Activated CD4-positive, alpha-beta T cell treated with anti-CD3 and anti-CD28 coated beads, Interleukin-2, amount 50 U/mL, for 16 hours (primary cell): ENCODE measurements at places on chromosomes 5 and 9.

- peak; percentile 54 for DNase-seq
These were observed 97.1 kb upstream of the IFNE start for GRCh38 chr9:21579247-21579671.

GRCh38 chr9:37954581-37954981 is 50.7 kb upstream of the SLC25A51 start:
- DNase-seq: peak; percentile 65

DNA sequence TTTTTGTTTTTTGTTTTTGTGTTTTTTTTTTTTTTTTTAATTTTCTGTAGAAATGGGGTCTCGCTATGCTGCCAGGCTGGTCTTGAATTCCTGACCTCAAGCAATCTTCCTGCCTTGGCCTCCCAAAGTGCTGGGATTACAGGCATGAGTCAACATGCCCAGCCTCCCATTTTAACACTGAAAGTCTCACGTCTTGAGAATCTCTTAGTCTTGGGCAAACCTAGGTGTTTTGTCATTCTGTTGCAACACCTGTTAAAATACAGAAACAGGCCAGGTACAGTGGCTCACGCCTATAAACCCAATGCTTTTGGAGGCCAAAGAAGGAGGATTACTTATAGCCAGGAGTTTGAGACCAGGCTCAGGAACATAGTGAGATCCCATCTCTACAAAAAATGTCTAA is 599.0 kb downstream of the TLR4 start:
- no peak for DNase-seq

DNA sequence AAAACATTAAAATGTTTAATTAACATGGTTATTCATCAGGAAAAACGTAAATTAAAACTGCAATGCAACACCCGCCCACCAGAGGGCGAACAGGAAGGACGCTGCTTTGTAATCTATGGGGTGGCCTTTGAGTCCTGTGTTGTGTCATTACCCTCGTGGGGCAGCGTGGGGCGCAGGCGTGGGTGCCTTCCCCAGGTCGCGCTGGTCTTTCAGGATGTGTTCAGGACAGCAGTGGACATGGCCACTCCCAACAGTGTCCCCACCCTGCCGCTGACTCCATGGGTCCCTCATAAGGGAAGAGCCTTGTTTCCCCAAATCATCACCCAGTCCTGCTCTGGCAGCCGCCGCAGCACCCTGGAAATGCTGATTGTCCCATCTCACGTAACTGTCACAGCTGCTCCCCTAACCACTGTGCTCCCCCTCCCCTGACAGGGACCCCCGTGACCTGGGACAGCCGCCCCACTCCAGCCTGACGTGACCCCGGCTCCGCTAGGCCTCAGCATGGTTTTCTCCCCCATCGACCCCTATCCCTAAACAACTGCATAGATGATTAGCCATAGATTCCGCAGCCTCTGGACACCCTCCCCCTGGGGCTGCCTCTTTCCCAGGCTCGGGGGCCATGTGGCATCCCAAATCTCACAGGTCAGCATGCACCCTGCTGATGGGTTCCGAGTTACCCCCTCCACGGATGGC is 36.4 kb downstream of the GLT6D1 start:
- DNase-seq: peak; percentile 59

DNA sequence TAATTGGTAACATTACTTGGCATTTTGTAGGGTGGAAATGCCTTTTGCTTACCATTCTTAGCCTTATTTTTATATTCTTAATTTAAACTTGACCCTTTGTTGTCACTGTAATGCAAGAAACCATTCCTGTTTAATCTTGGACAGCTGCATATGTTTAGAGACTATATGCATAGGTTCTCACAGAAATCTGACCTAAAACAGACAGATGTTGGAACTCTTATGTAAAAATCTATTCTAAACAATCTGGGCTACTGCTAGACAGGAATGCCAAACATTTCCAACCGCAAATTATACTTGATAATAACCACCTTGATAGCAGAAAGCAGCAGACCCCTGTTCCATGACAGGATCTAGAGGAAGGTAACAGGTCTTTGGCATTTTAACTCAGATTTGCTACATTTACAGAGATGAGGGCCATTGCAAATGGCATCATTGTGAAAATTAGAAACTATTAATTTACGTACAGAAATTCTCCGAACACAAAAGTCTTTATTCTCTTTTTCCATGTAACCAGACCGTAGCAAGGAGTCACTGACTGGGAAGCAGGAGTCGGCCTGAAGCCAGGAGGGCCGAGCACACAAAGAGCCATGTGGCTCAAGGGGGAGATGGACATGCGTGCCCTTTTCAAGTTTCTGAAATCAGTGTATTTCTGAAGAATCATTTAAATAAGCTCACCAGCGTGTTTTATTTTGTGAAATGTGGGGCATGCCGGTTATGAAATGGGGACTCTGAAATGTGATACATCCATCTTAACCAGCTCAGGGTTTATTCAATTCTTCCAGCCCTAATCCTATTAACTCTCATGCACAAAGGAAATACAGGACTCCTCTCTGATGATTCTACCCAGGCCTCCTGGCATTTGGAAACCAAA is 139.3 kb downstream of the AOPEP start:
- DNase-seq: no peak

DNA sequence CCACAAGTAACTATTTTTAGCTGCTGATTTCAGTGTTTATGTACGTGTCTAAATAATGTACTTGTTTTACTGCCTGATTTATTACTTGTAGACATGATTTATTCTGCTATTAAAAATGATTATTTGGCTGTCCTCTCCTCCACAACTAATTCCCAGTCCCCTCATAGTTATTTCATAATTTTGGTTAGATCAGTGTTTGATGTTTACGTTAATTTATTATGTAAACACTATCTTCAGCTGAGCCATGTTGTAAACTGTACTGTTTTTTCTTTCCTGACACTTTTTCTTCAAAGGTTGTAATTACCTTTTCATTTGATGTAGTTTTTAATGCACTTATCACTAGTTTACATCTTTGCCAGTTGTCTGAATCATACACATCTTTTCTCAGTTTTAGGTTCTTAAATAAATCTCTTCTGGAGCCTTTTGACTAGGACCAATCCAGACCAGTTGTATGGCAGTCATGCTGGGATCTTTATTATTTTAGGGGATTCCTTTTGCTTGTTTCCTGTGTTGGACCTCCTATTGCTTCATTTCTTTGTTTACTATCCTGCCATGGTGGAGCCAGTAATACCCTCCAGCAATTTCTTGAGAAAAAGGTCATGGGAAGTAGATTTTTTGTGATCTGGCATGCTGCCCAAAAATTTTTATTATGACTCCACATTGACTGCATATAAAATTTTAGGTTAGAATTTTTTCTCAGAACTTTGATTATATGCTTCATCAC is 16.1 kb downstream of the AP3S1 start:
- DNase-seq: no peak

DNA sequence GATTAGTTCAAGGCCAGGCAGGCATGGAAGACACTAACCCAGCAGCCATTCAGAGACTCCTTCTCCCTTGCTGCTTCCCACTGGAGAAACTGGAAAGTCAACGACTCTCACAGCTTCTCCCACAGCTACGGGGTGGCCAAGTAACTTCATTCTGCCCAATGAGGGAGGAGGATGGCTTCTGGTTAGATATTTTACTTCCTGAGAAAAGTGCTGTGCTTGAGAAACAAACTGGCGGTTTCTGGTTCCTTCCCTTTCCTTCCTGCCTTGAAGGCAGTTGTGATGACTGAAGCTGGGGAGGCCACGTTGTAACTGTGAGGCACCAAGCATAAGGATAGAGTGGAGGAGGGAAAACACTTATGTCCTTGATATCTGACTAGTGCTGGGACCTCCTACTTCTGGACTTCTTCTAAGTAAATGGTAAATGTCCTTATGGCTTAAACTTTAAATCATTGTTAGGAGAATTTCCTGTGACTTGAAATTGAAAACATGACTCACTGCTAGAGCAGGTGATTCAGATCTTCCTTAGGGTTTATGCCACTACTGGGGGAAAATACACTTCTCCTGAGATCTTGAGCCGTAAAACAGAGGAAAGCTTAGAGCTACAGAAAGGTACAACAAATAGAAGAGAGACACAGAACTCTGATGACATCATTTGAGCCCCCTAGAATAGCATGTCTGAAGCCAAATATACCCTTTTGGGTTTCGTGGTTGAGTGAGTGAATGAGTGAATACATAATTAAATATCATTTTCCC is 3.1 kb upstream of the GNPDA1 start:
- peak; percentile 87 for DNase-seq

DNA sequence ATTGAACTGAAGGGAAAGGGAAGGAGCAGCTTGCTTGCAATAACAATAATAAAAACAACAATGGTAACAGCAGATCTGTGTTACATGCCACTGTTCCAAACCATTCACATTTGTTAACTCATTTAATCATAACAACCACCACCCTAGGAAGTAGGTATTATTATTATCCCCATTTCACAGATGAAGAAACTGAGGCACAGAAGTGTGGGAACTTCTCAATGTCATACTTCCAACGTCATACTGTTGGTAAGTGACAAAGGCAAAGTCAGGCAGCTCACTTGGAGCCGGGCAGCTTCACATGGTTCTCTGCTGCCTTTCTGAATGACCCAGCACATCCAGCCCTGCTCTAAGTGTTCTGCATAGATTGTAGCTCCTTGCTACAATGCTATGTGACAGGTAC is 72.6 kb downstream of the FOXD1 start:
- DNase-seq: no peak

DNA sequence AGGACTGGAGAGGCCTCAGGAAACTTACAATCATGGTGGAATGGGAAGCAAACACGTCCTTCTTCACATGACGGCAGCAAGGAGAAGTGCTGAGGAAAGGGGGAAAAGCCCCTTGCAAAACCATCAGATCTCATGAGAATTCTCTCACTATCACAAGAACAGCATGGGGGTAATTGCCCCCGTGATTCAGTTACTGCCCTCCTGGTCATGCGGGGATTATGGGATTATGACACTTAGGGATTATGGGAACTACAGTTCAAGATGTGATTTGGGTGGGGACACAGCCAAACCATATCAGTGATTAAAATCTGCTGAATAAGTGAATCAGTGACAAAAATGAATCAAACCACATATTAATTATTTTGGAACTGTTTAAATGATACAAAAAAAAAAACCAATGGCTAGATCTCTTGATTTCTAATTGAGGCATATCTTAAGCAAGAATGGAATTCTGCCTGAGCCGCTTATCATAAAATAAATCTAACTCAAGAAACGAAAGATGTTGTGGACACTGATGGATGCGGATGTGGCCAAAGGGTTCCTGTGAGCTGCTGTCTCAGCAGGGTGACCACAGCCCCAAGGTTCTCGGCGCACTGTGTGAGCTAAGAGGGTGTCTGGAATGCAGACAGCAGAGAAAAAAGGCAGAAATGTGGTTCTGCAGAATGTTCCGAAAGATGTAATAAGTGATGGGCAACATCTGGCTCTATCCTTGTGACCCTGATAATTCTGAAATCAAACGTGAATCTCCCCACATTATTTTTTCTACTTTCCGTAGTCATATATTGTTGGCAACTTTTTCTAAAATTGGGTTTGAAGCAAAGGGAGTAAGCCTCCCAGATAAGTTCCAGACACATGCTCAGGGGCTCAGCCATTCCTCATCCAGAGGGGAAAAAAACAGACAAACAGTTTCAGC is 107.2 kb upstream of the ICE1 start:
- DNase-seq: no peak

DNA sequence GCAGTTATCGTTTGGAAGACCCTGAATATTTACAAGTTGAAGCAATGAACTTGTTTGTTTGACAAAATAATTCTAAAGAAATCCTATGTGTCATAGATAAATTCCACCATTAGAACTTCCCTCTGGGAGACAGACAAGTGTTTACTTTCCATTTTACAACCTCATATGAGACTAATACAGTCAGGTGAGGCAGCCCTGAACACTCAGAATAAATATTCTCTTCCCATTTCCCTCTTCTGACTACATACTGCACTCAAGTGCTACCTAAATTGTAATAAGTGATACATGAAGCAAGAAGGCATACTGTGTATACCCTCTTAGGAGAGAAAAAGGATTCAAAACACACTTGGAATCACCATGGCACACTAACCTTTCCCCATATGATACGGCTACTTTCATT is 6.8 kb downstream of the RASEF start:
- DNase-seq: no peak

DNA sequence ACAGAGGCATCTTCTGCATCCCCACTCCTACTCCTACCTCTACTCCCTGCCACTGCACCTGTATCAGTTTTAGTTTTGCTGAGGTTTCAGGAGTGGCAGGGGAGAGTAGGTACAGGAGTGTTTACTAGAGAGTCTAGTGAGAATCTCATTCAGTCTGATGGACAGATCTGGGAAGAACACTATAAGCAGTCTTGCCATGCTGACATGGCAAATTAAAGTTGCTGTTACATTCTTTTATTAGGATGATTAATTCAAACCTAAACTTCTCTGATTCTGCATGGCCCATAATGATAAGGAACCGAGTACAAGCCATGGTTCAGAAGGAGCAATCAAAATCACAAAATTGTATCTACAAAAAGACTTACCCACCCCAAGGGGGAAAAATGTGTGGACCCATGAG is 7.4 kb downstream of the ARSK start:
- DNase-seq: no peak

DNA sequence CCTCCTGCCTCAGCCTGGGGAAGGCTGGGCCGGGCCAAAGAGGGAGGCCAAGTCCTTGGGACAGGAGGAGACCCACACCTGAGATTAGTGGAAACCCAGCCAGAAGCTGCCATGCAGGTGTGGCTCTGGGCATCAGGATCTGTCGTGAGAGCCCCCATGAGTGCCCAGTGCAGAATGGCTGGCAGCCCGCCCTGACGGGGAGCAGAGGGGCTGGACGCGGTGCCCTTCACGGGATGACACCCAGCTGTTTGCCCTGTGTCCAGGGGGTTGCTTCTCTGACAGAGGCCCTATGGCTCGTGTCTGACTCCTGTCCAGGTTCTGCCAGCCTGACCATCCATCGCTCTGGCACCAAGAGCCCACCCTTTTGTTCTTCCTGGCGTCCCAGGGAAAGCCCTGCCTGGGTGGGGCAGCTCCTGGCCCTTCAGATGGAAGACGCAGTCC is 8.5 kb downstream of the DIPK1B start:
- no peak for DNase-seq

DNA sequence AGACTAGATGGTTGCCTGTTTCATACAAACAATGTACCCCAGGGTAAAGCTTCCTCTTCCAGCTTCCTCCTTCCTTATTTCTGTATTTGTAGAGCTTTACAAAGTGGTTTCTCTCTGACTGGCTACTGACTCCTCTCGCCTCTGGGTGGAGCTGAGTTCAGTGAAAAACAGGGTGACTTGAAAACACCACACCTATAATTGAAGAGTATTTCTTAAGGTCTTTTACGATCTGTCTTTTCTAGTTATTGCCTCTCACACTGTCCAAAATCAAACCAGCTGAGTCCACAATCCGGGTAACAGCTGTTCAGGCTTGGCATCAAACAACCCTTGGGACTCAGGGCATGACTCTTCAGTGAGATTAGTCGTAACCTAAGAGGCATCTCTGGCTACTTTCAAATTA is 200.4 kb downstream of the ARRDC3 start:
- DNase-seq: peak; percentile 16

- DNase-seq: no peak
These were observed 86.0 kb downstream of the ZFAND5 start for GRCh38 chr9:72278959-72279358.

- DNase-seq: peak; percentile 24
These were observed 33.5 kb downstream of the NAIF1 start for GRCh38 chr9:128033609-128034008.

GRCh38 chr5:135873831-135874230 is 21.8 kb downstream of the IL9 start:
- DNase-seq: no peak
